Activated T-helper 2 cell treated with anti-CD3 and anti-CD28 coated beads, Interferon-gamma antibody, Interleukin-2, Interleukin-4, amounts not matched to agents 10 μg/mL and 5 μg/mL and 100 μg/mL, durations not matched to agents 14 hours and 24 hours and 36 hours (primary cell): ENCODE measurements at places on chromosomes 3 and 15.

GRCh38 chr3:134803652-134804051 lies 8.6 kb downstream of the EPHB1 start:
- DNase-seq: no peak

- no peak for DNase-seq
Measured at GRCh38 chr15:80773792-80774352, 5.3 kb upstream of the CEMIP start.

DNA sequence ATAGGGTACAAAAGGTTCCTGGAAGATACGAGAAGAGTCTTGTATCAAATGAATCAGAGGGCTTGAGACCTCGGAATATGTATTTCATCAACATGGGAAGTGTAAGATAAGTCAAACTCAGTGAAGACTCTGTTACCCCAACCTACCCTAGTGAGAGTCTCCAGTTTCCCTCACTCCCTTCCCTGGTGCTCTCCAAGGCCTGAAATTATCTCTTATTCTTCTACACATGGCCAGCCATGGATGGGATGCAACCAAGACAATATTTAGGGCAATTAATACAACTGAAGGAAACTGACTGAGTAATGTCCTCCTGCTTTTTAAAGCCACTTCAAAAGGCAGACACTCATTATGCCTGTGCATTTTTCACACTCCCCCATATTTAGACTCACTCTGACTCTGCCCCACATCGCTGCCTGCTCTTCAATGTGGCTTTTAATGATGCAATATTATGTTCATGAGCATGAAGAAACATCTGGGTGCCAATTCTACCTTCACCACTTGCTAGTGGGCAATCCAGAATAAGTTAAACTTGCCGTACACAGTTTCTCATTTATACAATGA lies 137.1 kb upstream of the THBS1 start:
- DNase-seq: no peak

GRCh38 chr3:124779116-124779515 lies 48.9 kb downstream of the UMPS start:
- DNase-seq: no peak

- DNase-seq: no peak
Measured at GRCh38 chr3:37997342-37997741, 6.8 kb downstream of the VILL start.

- no peak for DNase-seq
Measured at GRCh38 chr3:188385295-188385694, 231.3 kb downstream of the LPP start.
